ENCODE measurements at places on chromosomes 5 and 9.
A peak's percentile ranks its signal among the peaks of the same experiment; 100 is the strongest.

DNA sequence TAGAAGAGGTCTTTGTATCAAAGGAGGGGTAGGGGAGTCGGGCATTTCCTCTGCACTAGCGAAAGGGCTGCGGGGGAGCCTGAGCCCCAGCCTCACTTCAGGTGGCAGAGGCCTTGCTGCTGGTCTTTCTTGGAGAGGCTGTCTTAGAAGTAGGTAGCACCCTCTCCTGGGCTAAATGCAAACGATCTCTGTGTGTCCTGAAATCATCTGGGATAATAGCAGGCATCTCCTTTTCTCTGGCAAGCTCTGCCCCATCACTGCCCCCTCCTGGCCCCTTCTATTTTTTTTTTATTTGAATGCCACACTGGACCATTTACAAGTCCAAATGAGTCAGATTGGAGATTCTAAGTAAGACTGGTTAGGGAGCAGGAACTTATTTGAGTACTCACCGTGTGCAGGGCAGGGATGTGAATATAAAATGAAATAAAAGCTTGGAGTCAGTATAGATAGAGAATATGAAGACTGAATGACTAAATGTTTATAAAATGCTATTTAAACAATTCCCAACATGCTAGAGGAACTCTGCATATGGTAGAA is 137.1 kb downstream of the FGF1 start:
- peak; percentile 12 for DNase-seq

DNA sequence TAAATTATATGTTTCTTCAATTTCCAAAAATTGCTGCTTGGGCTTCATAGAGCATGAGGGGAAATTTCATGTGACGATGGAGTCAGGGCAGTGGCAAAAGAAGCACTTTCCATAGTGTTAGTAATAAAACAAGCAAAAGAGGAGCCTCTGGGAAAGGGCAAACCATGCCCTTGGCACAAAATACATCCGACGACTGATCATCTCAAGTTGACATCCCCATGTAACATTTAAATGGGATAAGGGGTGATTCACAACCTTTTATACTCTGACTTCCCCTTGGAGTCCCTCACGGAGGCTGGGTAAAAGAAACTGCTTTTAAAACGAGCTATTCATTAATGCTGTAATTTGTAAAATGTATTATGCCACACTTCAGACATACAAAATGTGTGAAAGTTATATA is 161.4 kb upstream of the DMRT1 start:
- no peak for DNase-seq

DNA sequence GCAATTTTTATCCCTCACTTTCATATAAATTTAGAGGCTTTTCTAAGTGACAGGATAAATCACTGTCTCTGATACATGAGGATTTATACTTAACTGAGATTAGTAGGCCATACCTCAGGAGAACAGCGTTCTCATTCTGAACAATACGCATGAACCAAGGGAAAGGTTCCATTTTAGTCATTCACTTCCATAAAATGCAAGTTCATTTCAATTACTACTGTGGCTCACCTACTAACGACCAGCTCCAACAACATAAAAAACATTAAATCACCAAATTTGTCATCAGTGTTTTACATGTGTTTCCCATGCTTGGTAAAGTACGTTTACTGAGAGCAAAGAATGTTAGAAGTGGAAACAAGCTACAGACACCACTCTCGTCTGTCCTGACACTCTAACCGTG is 67.4 kb downstream of the EFNA5 start:
- DNase-seq, result no peak

- DNase-seq, result no peak
Observed at GRCh38 chr9:36045610-36046009, 8.9 kb downstream of the RECK start.
